ENCODE measurements at places on chromosomes 2 and 18.

DNA sequence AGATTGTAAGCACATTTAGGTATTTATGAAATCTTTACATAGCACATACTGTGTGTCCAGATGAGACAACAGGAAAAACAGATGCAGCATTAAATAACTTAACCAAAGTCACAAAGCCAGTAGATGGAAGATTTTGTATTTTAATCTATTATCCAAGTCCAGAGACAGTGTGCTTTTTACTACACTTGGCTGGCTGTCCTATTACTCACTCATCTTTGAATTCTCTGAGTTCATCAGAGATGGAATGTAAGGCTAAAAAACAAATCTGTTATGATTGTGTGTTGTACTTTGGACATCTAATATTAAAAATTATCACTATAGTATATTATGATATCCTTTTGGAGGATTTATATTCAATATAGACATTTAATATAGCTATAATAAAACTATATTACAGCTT lies 1189.4 kb downstream of the DSC3 start:
- DNase-seq: no peak

DNA sequence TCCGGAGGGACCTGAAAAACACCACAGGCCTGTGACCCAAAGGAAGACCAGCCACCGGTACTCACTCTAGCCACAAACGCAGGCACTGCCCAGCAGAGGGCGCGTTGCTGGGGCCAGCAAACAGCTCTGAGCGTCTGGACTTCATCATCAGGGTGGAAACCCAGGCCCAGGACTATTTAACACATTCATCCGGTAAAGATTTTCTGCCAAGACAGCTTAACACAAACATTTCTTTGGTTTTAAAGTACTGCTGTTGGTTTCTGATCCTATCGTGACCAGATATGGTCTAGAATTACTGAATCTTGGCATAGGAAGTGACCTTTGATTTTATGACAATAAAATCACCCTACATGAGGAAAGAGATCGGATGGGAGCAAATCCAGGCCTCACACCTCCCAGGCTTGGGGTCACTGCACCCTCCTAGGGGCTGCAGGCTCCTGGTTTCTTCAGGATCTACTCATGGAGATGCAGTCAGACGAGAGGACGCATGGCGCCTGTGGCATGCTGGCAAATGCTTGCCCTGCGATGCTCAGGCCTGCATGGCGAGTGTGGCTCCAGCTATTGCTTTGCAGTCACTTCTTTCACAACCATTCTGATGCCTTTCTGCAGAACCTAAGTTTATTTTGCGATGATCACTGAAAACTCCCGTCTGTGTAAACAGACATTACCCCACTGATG lies 130.4 kb downstream of the COL4A4 start:
- DNase-seq: no peak

- DNase-seq: no peak
These were observed 249.5 kb upstream of the KLHL14 start for GRCh38 chr18:33022370-33022769.

DNA sequence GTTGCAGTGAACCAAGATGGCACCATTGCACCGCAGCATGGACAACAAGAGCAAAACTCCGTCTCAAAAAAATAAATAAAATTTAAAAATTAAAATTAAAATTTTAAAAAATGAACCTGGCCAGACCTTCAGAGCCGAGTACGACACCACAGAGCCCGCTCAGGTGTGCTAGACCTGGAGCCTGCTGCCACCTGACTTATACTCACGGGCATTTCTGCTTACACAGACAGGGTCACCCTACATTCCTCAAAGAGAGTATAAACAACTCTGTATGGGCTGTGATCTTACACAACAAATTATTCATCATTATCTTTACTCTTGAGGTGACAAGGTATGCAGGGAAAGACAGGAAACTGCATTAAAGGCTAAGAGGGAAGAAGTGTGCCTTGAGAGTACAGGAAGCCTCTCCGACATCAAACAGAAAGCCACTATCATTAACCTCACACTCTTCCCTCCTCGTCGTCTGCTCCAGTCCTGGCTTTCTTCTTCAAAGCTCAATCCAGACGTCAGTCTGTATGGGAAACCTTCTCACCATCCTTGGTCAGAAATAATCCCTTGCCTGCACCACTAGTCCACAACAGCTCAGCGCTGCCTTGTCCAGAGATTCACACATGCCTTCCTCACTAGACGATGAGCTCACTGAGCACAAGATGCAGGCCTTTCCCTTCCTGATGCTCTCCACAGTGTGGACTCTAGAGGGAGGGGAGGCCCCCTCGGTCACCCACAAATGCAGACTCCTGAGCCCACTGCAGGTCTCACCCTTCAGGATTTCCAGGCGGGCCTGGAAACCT lies 56.2 kb downstream of the UXS1 start:
- DNase-seq: no peak

GRCh38 chr18:43175257-43175656 lies 59.8 kb upstream of the RIT2 start:
- DNase-seq: no peak

DNA sequence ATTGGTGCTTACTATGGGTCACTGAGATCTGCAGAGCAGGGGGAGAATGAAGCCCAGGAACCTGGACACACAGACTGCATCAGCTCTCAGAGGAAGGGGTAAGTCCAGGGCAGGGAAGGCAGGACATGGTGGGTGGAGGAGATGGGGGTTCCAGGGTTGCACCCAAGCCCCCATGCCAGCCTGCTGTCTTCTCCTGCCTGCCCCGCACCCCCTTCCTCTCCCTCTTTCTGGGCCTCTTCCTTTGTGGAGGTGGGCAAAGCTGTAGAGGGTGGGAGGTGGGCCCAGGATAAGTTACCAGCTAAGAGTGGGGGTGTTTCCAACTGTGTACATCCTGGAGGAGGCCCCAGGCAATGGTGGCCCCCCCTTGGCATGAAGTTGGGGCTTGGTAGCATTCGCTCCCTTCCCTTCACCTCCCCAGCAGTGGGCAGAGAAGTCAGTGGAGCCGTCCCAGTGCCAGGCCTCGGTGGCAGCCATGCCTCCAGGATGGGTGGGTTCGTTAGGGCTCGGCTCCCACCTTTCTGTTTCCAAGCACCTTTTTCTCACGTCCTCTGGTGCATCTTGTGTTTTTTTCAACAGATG lies 132.2 kb downstream of the CLIP4 start:
- no peak for DNase-seq

DNA sequence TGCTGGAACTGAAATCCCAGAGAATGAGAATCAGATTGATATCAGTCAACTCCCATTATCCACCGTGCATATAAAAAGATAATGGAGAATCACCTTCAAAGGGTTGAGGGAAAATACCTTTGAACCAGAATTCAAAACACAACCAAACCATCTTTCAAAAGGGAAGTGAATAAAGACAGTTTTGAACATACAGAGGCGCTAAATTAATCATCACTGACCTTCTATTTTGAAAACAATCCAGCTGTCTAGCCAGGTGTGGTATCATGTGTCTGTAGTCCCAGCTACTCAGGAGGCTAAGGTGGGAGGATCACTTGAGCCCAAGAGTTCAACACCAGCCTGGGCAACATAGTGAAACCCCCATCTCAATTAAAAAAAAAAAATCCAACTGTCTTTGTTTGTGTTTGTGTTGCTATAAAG lies 63.6 kb downstream of the TRABD2A start:
- no peak for DNase-seq

DNA sequence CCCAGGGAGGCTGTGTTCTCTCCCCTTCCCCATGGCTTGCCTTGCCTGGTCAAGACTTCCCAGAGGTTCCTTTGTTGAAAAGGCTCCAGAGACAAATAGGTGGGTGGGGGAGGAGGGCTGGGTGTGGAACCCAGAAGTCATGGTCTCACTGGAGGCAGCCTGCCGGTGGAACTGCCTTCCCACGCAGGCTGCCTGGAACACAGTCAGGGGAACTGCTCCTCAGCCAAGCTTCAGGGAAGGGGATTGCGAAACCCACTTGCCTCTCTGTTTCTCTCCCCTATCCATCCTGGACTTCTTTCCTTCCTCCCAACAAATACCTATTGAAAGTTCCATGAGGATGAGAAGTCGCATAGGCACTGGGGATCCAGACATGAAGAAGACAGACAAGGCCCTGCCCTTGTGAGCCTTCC lies 31.6 kb downstream of the MARCO start:
- no peak for DNase-seq

DNA sequence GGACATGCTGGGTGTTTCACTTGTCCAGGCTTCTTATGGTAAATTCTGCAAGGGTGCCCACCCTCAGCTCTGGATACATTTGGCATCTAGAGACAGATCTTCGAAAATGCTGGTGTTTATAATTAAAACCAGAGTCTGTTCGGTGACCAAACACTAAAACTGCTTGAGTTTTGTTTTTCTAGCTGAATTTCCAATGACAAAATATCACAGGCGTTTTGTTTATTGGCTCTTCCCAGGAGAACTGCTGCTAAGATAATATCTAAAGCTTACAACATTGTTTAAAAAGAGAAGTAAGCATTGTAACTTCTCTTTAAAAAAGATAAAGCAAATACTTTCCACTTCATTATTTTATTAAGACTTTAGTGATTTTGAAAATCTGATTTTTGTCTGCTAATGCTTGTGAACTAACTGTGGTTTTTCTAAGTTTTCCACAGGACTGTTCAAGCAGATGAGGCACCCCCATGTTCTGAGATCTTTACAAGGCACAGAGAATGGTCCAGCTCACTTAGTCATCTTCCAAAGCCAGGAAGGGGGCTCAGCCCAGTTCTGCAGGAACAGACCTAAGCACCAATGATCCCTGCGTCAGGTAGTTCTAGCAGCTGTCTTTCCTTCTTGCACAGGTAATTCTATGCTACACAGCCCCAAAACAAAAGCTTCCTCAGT lies 94.8 kb upstream of the LTBP1 start:
- DNase-seq: no peak

GRCh38 chr2:63000801-63001200 lies 49.8 kb upstream of the OTX1 start:
- no peak for DNase-seq

DNA sequence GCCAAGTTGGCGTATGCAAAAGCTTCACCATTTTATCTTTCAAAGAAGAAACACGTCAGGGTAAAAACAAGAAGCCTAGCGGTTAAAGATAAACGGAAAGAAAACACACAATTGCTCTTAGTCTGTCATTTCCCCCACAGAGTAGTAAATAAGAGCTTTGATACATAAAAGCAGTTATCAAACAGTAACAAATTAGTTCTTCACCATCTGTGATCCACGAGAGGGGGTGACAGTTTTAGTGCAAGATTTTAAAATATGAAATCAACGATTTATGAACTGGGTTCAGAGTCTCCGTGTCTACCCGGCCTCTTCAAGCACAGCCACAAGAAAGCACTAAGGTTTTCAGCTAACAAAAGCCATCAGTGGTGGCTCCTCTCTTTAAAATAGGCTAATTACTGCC lies 703.9 kb upstream of the ID2 start:
- no peak for DNase-seq

- no peak for DNase-seq
These were observed 139.2 kb downstream of the DYM start for GRCh38 chr18:49321271-49321670.

GRCh38 chr18:36808681-36809080 lies 20.1 kb downstream of the TPGS2 start:
- DNase-seq: no peak

DNA sequence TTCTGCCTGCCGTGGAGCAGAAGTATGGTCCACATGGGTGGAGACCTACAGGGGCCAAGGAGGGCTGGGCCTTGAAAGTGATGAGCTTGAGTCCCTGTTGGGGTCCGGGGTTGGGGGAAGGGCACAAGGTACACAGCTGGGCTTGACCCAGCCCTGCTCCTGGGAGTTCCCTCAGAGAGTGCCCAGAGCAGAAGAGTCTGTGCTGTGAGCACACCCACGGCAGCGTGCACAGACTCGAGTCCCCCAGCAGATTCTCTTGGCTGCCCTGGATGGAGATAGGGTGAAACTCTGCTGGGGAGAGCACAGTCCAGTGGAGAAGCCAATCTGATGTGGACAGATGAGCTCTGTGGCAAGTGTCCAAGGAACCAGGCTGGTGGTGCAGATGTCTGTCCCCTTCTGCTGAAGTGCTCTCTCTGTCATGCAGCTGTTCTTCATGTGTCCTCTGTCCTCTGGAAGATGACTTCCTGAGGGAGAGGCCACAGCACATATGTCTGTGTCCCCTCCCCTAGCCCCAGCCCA lies 27.5 kb downstream of the INPP4A start:
- no peak for DNase-seq
